Endodermal cell (in vitro differentiated cells): ENCODE measurements at places on chromosomes 5 and 9. TPM values are rescaled to one million over a fixed set of nuclear protein-coding genes. Genes with fewer than 3 reads are reported as not detected.

- H3K4me3 ChIP-seq: no peak overlapping the region
- H3K27ac ChIP-seq: no peak overlapping the region
These were observed 1.5 kb upstream of the PHF19 start for GRCh38 chr9:120878188-120879130.

Gene FBXO38
- total RNA-seq: 47.5 to 57.8 TPM (median 49.7 TPM) in 3 replicates

Gene PCDHGA6
- total RNA-seq: 0.49 to 0.55 TPM (median 0.50 TPM) in 3 replicates

- H3K4me1 ChIP-seq: no peaks in the 10 kb centered on the region
- no peak overlapping the region for H3K27ac ChIP-seq
- no peak for DNase-seq
- H3K4me3 ChIP-seq: no peak overlapping the region
- H3K36me3 ChIP-seq: no peaks in the 10 kb centered on the region
- H3K27me3 ChIP-seq: peaks cover 13% of the 10 kb centered on the region
These were observed 20.6 kb downstream of the UNC5A start for GRCh38 chr5:176830995-176831423.

DNA sequence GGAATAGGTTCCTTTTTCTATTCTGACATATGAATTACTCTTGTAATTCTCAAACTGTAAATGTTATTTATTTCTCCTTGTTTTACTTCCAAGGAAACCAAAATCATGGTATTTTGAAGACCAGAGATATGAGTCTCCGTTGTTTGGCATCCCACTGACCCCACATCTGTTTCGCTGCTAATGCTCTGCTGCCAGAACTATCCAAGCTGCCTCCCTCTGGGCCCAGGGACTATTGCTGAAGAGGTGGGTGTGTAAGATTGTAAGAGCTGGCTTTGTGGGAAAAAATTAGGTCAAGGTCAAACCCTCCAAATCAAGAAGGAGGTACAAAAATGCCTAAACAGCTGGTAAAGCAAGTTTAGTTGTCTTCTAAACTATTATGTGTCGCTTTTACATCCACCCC, 129.4 kb upstream of the MYO10 start:
- H3K4me1 ChIP-seq: peaks cover 8% of the 10 kb centered on the region
- no peak overlapping the region for H3K4me3 ChIP-seq
- DNase-seq: peak; percentile 58
- H3K27ac ChIP-seq: no peak overlapping the region
